WTC11 (cell line): ENCODE measurements at places on chromosomes 3 and 15.

DNA sequence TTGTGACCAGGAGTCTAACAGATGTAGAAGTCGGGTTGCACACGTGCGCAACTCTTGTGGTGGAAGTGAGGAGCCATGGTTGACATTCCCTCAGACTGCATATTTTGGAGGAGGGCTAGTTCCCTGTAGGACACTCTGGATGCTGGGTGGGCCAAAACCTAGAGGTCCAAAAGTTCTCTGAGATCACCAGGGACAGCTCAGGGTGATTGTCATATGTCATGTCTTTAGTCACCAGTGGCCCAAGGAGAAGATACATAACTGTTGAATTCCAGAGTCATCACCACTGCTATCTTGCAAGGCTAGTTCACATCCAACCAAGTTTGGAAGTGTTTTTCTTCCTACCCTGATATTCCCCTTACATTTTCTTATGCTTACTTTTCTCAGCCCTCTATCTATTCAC lies 95.2 kb upstream of the C3orf80 start:
- peaks cover 7% of the 10 kb centered on the region; the same call in 1 of the 2 replicates for H3K4me1 ChIP-seq
- H3K27ac ChIP-seq: no peak overlapping the region
- no peak for DNase-seq

GRCh38 chr15:68503791-68504680 lies 72.1 kb upstream of the ITGA11 start:
- peaks cover 3% of the 10 kb centered on the region; the same call in 1 of the 2 replicates for H3K27me3 ChIP-seq
- H3K36me3 ChIP-seq: peaks cover 7% of the 10 kb centered on the region
- H3K4me1 ChIP-seq: peaks cover 22% of the 10 kb centered on the region
- no peak overlapping the region for H3K27ac ChIP-seq
- no peak overlapping the region for H3K4me3 ChIP-seq
- no peak for DNase-seq

DNA sequence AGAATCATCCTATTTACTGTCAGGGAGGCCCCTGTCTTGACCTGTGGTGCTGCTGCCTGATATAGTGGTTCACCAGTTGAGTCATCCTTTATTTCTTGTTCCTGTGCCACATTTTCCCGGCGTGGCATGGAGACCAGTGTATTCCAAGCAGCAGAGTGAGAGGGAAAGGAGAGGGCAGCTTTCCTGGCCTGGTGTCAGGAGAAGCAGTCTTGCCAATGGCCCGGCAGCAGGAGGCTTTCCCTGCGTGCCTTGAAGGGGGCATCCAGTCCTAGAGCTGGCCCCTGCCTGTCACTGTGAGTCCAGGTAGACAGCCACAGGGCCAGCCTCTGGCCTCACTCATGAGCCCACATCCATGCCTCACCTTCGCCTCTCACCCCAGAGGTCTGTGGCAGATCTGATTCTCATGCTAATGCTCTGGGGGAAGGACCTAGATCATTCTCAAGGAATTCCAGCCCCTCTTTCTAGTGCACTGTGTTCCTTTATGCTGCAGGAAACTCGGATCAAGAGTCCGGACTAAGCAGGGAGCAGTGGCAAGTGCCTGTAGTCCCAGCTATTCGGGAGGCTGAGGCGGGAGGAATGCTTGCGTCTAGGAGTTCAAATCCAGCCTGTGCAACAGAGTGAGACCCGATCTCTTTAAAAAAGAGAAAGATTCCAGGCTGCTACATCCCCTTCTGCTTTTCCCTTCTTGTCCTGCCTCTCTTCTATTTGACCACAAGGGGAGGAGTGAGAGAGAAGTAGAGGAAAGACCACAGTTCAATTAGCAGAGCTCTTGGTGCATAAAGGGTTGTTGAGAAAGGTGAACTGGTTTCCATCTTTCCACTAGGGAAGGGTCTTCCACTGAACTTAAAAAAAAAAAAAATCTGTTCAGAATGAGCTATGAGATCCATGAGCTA lies 66.8 kb upstream of the HACD2 start:
- H3K27ac ChIP-seq: 0 out of 2 replicates have a peak overlapping the region, but pooled peaks have one; percentile 14
- 0 out of 2 replicates have a peak overlapping the region, but pooled peaks have one; percentile 7 for H3K4me3 ChIP-seq
- H3K36me3 ChIP-seq: peaks cover 5% of the 10 kb centered on the region; the same call in 1 of the 2 replicates
- peak; percentile 31 for DNase-seq

- H3K27me3 ChIP-seq: no peaks in the 10 kb centered on the region
- H3K27ac ChIP-seq: no peak overlapping the region
- H3K36me3 ChIP-seq: no peaks in the 10 kb centered on the region
- H3K4me3 ChIP-seq: no peak overlapping the region
- peaks cover 43% of the 10 kb centered on the region for H3K4me1 ChIP-seq
- no peak for DNase-seq
These were observed 22.7 kb upstream of the CHD2 start for GRCh38 chr15:92877416-92877815.

DNA sequence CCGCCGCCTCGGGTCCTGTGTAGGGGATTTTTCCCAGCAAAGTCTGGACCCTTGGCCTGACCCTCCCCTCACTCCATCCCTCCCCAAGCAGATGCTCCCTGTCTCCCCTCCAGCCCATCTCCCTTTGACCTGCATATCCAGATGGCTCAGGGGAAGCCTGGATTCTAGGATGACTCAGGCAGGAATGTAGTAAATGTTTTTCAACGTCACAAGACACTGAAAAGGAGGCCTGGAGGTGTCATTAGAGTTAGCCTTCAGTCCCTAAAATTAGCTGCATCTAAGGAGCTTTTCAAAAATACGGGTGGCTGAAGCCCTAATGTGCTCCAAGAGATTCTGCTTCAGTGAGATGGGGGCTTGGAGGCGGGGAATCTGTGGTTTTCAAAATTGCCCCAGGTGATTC lies 7.2 kb downstream of the ACAN start:
- no peaks in the 10 kb centered on the region for H3K36me3 ChIP-seq
- H3K27me3 ChIP-seq: peaks cover 13% of the 10 kb centered on the region
- no peak overlapping the region for H3K4me3 ChIP-seq
- H3K4me1 ChIP-seq: peaks cover 14% of the 10 kb centered on the region
- H3K27ac ChIP-seq: no peak overlapping the region
- DNase-seq: no peak

DNA sequence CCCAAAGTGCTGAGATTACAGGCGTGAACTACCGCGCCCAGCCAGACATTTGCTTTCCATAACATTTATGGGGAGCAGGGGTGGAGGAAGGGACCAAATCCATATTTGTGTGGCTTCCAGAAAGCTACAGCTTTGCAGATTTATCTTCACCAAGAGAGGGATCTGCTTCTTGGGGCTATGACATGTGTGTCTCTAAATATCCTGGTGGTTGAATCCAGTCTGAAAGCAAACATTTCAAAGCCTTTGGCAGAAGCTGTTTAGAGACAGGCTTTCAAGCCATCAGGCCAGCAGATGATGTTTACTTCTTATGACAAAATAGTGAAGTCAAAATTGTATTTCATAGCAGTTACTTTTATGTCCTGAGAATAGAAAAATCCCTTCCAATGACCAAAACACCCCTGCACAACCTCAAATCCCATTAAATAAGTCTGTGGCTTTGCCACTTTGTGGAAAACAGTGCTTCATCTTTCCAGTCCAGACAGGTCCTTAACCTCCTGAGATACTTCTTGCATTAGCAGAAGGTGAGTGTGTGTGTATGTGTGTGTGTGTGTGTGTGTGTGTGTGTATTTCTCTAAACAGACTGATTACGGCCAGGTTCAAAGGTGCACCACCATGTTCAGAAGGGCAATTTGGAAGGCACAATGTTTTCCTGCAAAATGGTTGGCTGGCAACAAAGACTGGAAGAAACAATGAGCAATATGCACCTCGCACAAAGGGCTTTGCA lies 191.4 kb upstream of the LRIG1 start:
- DNase-seq: no peak
- no peaks in the 10 kb centered on the region for H3K36me3 ChIP-seq
- no peak overlapping the region for H3K27ac ChIP-seq

GRCh38 chr3:140303875-140304274 lies 368.9 kb downstream of the CLSTN2 start:
- H3K4me3 ChIP-seq: no peak overlapping the region
- no peaks in the 10 kb centered on the region; the same call in 1 of the 2 replicates for H3K27me3 ChIP-seq
- peaks cover 10% of the 10 kb centered on the region for H3K36me3 ChIP-seq
- no peak for DNase-seq

- H3K4me1 ChIP-seq: peaks cover 30% of the 10 kb centered on the region
- H3K4me3 ChIP-seq: peak overlapping the region; percentile 65
- peaks cover 33% of the 10 kb centered on the region for H3K27me3 ChIP-seq
- no peaks in the 10 kb centered on the region for H3K36me3 ChIP-seq
- no peak overlapping the region for H3K27ac ChIP-seq
These were observed 452 bp downstream of the TMEM158 start for GRCh38 chr3:45225465-45226205.

- H3K36me3 ChIP-seq: no peaks in the 10 kb centered on the region
- peaks cover 5% of the 10 kb centered on the region for H3K27me3 ChIP-seq
- H3K27ac ChIP-seq: no peak overlapping the region
- DNase-seq: peak; percentile 38
- peaks cover 31% of the 10 kb centered on the region for H3K4me1 ChIP-seq
- H3K4me3 ChIP-seq: peak overlapping the region; percentile 86
These were observed 1.7 kb downstream of the RORA start for GRCh38 chr15:61227269-61227949.

DNA sequence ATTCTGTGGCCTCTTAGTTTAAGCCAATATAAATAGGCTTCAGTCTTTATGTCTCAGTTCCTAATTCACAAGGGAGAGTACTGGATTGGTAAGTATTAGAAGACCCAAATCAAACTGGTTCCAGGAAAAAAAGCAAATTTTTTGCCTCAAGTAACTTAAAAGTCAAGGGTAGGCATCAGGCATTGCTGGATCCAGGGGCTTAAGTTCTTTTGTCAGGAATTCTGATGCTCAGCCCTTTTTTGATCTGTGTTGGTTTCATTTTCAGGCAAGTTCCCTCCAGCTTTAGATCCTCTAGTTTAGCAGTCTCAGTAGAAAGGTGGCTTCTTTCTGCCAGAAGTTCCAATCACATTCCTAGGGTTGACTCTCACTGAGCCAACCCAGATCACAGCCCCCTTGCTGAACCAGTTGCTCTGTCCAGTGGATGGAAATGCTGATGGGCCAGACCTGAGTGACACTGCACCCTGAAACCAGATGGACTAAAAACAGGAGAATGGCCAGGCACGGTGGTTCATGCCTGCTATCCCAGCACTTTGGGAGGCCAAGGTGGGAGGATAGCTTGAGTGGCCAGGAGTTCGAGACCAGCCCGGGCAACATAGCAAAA lies 253.5 kb downstream of the SHQ1 start:
- no peak overlapping the region for H3K27ac ChIP-seq
- DNase-seq: no peak
- H3K36me3 ChIP-seq: no peaks in the 10 kb centered on the region
- H3K27me3 ChIP-seq: peaks cover 18% of the 10 kb centered on the region

GRCh38 chr15:77412972-77413698 lies 6.8 kb downstream of the PEAK1 start:
- peaks cover 34% of the 10 kb centered on the region for H3K4me1 ChIP-seq
- H3K27me3 ChIP-seq: no peaks in the 10 kb centered on the region; the same call in 1 of the 2 replicates
- no peak for DNase-seq
- no peaks in the 10 kb centered on the region for H3K36me3 ChIP-seq

GRCh38 chr3:13141991-13142412 lies 68.8 kb upstream of the IQSEC1 start:
- no peak overlapping the region for H3K27ac ChIP-seq
- no peak overlapping the region for H3K4me3 ChIP-seq
- DNase-seq: peak; percentile 84
- H3K36me3 ChIP-seq: no peaks in the 10 kb centered on the region
- H3K27me3 ChIP-seq: no peaks in the 10 kb centered on the region

DNA sequence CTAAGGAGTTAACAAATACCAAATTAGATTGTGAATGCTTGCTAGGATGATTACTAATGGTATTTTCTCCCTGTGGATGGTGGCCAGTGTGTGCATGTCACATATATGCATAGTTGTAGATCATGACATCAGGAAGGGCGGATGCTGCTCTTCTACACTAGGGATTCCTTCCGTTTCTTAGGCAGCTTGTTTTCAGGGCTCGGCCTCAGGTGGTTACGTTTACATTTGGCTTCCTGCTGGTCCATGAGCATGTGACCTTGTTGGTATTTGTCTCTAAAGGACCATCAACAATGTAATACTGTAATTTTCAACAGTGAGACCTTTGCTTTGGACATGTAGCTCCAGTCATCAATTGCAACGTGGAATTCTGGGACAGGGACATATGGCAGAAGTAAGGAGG lies 221.4 kb downstream of the NR1D2 start:
- no peak for DNase-seq
- no peaks in the 10 kb centered on the region for H3K36me3 ChIP-seq

GRCh38 chr3:126932188-126932931 lies 50.6 kb upstream of the PLXNA1 start:
- DNase-seq: no peak
- H3K27ac ChIP-seq: no peak overlapping the region
- H3K4me1 ChIP-seq: peaks cover 4% of the 10 kb centered on the region; the same call in 1 of the 2 replicates

- H3K4me3 ChIP-seq: no peak overlapping the region
- no peaks in the 10 kb centered on the region for H3K27me3 ChIP-seq
- no peak for DNase-seq
- H3K4me1 ChIP-seq: peaks cover 14% of the 10 kb centered on the region; the same call in 1 of the 2 replicates
- no peak overlapping the region for H3K27ac ChIP-seq
These were observed 103.7 kb downstream of the MEIS2 start for GRCh38 chr15:36996538-36997181.

DNA sequence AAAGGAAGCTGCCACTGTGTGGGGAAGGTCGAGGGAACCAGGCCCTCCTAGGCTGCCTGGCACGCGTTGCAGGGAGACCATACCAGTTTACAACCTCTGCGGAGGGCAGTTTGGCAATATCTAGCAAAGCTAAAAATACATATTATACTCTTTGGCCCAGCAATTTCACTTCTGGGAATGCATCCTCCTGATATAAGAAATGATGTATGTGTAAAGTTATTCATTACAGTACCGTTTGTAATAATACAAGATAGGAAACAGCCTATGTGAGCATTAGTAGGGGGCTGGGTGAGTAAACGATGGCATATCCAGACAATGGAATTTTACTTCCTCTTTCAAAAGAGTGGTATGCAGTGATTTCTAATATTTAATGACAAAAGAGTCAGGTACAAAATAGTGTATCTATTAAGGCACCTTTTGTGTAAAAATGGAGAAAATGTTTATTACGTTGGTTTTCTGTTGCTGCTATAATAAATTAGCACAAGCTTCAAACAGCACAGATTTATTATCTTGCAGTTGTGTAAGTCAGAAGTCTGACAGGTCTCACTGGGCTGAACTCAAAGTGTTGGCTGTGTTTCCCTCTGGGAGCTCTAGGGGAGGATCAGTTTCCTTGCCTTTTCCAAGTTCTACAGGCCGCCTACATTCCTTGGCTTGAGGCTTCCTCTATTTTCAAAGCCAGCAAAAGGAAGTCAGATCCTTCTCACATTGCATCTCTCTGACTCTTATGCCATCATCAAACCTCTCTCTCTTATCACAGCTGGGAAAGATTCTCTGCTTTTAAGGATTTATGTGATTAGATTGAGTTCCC lies 9.0 kb downstream of the APOD start:
- H3K4me3 ChIP-seq: no peak overlapping the region
- no peaks in the 10 kb centered on the region; the same call in 1 of the 2 replicates for H3K27me3 ChIP-seq
- no peak for DNase-seq

- no peak for DNase-seq
- H3K27ac ChIP-seq: no peak overlapping the region
- peaks cover 8% of the 10 kb centered on the region for H3K4me1 ChIP-seq
These were observed 67.3 kb downstream of the UBE2E2 start for GRCh38 chr3:23270423-23270822.

DNA sequence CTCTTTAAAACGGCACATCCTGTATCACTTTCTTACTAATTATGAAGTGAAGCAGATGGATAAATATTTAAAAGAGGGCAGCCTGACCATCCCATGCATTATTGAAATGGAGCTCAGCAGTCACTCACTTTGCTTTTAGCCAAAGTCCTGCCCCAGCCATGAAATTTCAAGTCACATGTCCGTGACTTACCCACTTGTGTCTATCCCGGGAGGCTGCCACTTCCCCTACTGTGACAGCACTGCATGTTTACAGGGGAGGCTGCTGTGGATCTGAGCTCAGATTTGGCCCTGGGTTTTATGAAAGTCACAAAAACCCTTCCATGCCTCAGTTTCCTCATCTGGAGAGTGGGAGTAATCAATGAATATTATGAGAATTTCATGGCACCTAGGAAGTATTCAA lies 17.9 kb upstream of the LRRK1 start:
- H3K4me3 ChIP-seq: no peak overlapping the region
- no peak for DNase-seq
- peaks cover 7% of the 10 kb centered on the region; the same call in 1 of the 2 replicates for H3K4me1 ChIP-seq
